ENCODE measurements at places on chromosomes 3 and 15.

DNA sequence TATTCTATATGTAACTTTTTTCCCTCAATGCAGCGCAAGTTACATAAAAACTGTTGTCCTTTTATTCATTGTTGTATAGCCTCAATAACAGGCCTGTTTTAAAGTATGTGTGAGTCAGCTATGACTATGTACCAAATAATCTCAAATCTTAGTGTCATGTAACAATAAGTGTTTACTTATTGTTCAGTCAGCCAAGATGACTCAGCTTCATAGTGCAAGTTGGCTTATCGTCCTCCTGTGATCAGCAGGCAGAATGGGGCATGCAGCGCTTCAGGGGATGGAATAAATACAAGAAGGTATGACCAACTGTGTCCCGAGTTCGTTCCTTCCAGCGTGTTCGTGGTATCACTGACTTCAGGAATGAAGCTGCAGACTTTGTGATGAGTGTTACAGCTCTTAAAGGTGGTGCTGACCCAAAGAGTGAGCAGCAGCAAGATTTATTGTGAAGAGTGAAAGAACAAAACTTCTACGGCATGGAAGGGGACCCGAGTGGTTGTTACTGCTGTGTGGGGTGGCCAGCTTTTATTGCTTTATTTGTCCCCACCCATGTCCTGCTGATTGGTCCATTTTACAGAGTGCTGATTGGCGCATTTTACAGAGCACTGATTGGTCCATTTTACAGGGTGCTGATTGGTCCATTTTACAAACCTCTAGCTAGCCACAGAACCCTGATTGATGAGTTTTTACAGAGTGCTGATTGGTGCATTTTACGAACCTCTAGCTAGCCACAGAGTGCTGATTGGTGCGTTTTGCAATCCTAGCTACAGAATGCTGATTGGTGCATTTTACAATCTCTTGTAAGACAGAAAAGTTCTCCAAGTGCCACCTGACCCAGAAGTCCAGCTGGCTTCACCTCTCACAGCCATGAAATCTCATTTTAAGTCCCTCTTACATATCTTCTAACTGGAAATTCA is 1016.0 kb downstream of the MCTP2 start:
- DNase-seq = no peak

DNA sequence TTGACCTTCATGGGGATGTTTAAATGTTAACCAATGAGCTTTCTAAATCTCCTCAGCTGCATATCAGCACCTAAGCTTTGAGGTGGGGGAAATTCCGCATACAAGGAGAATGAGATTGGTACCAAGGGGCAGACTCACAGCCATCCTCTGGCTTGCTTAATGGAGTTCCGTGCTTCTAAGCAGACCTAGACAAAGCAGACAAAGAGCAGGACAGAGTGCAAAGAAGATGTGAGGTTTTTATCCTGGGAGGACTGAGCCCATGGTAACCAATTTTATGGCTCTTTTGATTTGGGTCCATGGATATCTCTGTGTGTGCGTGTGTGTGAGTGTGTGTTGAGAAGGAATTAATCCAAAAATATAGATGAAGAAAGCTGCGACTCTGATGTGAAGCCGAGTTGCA is 7.5 kb downstream of the TAFA4 start:
- DNase-seq = no peak

DNA sequence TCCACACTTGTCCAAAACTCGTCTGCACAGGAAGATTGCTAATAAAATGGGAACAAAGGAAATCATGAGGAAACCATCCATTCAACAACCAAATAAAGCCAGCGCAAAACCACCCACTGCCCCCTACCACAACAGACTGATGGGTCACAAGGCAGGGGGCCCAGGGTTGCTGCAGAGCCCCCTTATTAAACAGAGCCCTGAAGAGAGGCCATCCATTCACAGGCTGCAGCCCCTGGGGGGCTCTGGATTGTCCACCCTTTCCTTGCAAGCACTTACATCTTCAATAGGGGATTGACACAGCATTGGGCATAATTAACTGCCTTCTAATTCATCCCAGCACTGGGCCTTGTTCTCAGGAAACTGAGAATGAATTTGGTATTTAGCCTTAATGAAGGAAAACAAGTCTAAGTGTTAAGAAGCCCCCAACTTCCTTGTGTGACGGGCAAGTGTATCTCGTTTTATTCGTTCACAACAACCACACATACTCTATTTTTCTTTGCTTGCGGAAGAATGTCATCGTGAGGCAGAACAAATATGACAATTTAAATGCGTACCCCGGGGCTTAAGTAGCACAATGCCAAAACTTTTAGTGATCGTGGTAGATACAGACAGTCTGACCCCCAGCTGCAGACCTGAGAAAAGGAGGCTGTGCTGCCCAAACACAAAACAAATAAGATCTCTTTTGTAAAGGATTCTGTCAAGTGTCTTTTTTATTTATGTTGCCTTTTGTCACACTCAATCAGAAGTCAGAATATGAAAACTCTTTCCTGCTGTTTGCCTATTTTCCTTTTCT is 144.0 kb downstream of the SEMA6D start:
- no peak for DNase-seq

DNA sequence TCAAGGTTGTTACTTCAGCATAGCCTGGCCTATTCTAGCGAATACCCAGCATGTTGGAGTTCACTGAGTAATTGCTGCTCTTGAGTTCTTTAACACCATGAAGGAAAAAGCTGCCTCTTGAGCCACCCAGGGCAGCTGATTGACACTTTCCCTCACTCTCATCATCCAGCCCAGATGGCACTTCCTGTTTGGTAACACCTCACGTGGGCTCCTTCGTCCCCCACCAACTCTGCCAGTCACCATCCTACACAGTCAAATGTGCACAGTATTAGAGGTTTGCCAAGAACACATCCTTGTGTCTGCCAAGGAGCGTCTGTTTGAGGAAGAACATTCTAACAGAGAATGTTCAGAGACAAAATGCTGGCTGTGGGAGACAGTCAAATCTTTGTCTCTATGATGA is 266.3 kb downstream of the RPLP1 start:
- no peak for DNase-seq

DNA sequence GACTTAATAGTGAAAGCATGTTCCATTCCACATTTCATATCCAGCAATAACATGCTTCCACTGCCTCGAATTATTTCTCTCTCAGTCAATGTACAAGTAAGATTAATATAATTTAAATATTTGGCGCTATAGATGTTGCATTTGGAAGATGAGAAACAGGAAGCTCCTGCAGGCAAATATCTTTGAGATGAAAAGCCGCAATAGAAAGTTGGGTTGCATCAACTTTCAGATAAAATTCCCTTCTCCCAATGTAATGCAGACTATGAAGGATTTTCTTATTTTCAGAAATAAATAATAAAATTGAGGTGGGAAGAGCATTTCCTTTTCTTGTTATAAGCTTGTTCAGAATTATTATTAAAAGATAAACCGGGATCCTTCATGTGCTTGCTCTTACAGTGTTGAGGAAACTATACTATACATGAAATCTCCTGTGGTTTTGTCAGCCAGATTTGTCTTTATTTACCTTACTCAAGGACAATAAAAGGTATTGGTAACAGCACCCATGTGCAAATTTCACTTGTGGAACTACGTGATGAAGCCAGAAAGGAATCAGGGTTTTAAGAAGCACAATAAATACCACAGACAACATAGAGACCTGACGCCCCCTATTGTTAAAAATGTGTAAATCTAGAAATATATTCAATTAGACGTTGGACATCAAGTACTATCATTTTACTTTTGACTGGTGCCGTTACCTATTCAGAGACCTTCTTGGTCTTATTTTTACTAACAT is 307.0 kb downstream of the ARPP21 start:
- DNase-seq = no peak

GRCh38 chr3:147799601-147800000 is 390.4 kb downstream of the ZIC1 start:
- DNase-seq = no peak

- no peak for DNase-seq
Measured at GRCh38 chr15:27235161-27235560, 264.2 kb downstream of the GABRG3 start.
